ENCODE measurements at places on chromosomes 13 and 19.

GRCh38 chr13:85995788-85996418 is 196.7 kb upstream of the SLITRK6 start:
- DNase-seq, result no peak

DNA sequence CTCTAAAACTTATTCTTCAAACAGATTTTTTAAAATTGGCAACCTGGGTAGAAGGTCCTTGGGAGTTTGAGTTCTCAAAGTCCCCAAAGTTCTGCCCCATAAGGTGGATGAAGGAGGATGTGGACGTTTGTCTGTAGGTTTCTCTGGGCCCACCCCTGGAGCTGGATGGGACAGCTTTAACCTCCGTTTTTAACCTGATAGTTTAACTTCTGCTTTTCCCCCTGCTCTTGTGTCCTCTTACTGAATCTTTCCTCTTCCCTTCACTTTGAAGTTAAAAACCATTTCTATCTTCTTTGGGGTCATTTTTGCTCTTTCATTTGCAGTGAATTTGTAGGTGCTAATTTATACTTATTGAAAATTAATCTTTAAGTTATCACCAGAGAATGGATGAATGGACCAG is 79.1 kb downstream of the ESD start:
- DNase-seq, result no peak

DNA sequence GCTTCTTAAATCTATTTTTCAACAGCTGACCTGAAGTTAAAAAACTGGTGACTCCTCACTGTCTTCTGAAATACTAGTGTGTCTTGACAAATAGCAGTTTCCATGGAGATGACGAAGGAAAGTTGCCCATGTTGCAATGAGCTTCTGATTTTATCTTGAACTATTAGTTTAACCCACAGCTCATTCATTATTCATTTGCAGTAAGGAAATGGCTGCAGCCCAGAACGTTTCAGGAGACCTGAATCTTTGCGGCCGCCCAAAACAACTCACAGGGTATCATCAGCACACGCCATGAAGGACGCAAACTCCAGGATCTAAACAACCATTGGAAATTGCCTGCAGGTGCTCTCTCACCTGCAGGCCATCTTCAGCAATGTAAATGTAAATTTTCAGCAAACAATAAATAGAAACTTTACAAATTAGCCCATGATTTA is 142.5 kb downstream of the DCLK1 start:
- no peak for DNase-seq

- DNase-seq, result no peak
Measured at GRCh38 chr13:111387026-111387871, 66.8 kb downstream of the TEX29 start.

DNA sequence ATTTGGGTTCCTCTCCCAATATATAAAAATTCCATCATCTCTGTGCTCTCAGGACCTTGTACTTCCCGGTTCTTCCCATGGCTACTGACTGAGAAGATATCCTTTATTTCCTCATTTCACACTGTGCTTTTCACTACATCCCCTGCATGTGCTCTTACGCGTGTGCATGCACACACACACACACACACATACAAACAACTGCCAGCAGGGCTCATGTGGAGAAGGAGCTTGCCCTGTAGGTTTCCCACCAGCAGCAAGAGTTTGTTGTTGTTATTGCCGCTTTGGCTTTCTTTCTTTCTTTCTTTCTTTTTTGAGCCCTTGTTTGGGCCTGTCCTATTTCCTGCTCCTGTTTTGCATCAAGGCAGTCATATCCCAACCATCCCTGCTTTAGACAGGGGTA is 43.6 kb downstream of the TEX26 start:
- no peak for DNase-seq

- DNase-seq, result peak; percentile 67
Measured at GRCh38 chr13:48580185-48580803, 47.4 kb upstream of the RCBTB2 start.

DNA sequence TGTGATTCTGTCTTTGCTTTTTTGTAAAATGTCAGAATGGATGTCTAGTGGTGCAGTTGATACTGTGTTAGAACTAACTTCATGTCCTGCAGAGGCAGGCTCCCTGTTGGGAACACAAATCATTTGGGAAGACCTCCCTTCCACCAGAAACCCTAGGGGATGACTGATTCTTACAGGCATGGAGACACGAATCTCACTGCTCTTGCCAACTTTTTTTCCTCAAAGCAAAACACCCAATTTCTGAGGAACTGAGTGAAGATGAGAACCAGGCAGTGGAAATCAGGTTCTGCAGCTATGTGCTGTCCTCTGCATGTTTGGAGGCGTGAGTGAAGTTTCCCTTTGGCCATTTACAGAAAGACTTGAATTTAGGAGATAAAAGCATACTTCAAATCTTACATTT is 87.5 kb upstream of the CSNK1A1L start:
- no peak for DNase-seq

DNA sequence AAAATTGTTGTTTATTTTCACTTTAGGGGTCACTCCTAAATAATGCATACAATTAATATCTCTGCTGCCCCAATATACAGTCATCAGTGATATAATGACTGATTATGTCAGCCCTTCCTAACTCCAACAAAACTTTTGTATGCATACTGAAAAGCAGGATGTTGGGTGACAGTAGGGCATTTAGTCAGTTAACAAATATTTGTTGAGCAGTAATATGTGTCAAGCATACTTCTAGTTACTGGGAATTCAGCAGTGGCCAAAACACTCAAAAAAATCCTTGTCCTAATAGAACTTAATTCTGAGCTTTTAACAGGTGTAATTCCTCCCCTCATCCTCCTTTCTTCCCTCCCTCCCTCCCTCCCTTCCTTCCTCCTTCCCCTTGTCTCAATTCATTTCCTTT is 560.7 kb upstream of the KLHL1 start:
- no peak for DNase-seq

- DNase-seq, result no peak
Measured at GRCh38 chr19:58354478-58355030, 1.3 kb upstream of the A1BG start.

DNA sequence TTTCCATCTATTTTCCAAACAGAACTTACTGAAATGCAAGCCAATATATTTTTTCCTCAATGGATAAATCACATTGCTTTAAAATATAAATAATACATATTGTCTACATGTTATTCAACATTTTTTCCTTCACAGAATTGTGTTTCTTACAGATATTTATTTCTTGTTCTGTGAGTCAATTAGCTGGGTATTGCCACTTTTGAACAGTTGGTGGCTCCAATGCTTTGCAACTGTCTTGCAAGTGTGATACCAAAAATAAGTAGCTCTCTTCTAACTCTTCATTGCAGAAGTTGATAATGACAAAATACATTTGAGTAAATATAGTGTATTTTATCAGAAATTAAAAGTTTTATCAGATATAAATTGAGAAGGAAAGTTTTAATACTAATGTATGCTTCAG is 17.1 kb upstream of the GPC5 start:
- DNase-seq, result no peak

GRCh38 chr19:49924004-49924880 is 4.8 kb upstream of the ATF5 start:
- DNase-seq, result peak; percentile 62

DNA sequence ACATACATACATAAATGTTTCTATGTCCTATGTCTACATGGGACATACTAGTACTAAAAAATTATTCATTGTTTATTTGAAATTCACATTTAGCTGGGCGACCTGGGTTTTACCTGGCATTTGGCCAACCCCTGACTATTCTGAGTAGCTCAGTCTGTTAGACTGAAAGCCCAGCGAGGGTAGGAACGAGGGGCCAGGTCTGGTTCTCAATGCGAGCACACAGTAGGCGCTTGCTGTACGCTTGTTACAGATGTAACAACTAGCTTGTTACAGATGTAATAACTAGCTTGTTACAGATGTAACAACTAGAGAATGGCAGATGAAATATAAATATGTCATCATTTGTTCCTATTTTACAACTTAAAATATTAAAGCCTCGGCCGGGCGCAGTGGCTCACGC is 920 bp upstream of the ANO8 start:
- no peak for DNase-seq

DNA sequence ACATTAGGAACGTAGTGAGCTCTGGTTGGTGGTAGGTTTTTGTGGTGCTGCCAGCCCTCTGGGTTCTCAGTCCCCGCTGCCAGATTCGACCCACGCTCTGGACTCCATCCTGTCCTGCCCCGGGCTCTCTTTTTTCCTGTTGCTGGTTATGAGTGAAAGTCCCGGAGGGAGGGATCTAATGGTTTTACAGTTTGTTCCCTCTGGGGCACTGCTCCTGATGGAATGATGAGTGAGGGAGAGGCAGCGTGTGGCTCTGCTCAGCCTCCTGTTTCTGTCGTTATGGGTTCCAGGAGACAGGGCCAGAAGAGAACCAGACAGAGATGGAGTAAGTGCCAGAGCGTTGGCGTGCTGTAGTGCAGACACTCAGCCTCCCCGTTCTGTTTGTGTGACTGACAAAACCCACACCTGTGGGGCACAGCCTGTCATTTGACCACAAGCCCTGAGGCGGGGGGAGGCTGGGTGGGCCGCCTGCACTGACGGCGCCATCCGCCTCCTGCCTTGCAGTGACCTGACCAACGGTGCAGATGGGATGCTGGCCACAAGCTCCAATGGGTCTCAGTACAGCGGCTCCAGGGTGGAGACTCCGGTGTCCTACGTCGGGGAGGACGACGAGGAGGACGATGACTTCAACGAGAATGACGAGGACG is 18.3 kb downstream of the ATP4B start:
- DNase-seq, result no peak

GRCh38 chr13:33639626-33640080 is 178.3 kb upstream of the RFC3 start:
- DNase-seq, result no peak

GRCh38 chr13:28246891-28247290 is 108.5 kb downstream of the PAN3 start:
- DNase-seq, result no peak

- no peak for DNase-seq
Measured at GRCh38 chr19:15869109-15869555, 28.7 kb downstream of the CYP4F2 start.

GRCh38 chr19:55209693-55210472 is 582 bp upstream of the PTPRH start:
- no peak for DNase-seq

- DNase-seq, result no peak
Measured at GRCh38 chr13:99265821-99266426, 7.7 kb upstream of the GPR18 start.

- DNase-seq, result no peak
Measured at GRCh38 chr13:50927701-50928100, 18.1 kb downstream of the RNASEH2B start.

DNA sequence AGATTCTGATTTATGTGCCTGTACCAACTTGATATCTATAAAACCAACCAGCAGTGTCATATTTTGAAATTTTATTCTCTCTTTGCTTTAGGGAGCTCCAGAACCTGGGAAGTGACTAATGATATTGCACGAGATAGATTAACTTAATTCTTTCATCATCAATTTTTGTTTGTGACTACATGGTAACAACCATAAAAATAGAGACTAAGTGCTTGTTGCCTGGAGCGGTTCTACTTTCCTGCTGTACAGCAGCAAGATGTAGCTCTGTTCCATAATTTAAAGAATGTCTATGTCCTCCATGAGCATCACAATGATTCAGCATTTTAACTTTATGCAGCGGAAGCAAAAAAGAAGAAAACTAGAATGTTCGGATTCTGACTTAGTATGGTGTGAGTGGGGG is 275.6 kb downstream of the KLF5 start:
- DNase-seq, result no peak

DNA sequence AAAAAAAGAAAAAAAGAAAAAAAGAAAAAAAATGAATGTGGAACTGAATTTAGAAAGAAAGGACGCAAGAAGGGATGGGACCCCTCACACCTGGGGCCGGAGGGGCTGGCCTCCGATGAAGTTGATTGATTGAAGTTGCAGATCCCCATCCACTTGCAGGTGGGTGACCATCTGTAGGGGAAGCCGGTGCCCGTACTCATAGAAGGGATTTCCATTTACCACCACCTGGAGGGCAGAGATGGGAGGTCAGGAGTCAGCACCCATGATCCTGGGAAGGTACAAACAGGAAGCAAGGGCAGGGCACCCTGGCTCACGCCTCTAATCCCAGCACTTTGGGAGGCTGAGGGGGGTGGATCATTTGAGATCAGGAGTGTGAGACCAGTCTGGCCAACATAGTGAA is 6.4 kb downstream of the LGALS4 start:
- no peak for DNase-seq

GRCh38 chr13:106471957-106472543 is 63.4 kb downstream of the EFNB2 start:
- no peak for DNase-seq

GRCh38 chr13:97359181-97360057 is 74.5 kb upstream of the RAP2A start:
- DNase-seq, result peak; percentile 62

DNA sequence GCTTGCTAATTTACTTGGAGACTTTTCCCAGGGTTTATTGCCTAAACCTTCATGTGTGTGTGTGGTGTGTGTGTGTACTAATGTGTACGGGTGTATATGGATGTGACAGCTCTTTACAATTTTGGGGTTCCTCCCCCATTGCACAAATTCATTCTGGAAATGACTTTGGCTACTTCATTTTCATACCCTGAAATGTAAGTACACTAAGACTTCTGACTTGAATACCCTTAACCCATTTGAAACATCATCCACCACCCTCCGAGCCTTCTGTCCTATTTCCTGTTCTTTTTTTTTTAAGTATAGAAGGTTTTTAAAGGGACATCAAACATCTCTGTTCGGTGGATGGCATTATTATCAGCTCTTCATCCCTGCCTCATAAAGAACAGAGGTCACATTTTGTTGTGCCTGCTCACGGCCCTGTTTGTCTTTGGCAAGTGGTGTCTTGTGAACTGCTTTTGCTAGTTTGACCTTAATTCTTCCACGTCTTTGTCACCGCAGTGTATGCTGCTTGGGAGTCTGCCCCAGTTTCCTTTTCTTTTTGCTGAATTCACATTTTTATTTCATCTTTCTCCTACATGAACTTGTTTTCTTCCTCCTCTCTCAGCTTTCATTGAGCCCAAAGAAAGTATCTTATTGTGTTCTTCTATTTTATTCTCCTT is 228.3 kb downstream of the FOXO1 start:
- no peak for DNase-seq

- no peak for DNase-seq
Measured at GRCh38 chr19:33233056-33233873, 7.6 kb upstream of the SLC7A10 start.

- no peak for DNase-seq
Measured at GRCh38 chr19:52734331-52734892, 432 bp downstream of the ZNF611 start.

DNA sequence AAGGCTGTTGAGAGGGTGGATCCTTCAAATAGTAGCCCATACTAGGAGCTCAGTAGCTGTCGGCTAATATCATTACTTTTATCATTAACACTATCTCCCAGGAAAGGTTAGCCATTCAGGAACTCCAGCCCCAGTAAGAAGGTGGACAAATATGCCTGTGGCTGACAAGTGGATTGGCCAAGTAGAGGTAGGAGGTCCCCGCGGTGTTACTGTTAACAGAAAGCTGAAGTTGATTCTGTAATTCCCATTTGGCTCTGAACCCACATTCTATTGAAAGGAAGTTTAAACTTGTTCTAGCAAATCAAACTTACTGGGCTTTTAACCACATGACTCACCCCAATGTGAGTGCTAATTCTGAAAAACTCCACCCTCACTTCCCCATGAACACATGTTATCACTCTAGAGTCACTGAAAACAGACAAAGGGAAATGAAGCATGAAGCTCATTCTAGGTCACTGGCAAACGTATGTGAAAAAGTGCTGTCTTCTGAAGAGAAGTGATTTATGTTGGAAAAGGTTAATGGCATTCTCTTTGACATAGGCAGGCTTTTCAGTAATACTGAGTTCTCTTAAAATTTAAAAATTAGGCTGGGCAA is 273.5 kb downstream of the FGF14 start:
- DNase-seq, result no peak

GRCh38 chr19:29561601-29562000 is 35.8 kb downstream of the VSTM2B start:
- no peak for DNase-seq

- no peak for DNase-seq
Measured at GRCh38 chr19:6963937-6964336, 57.3 kb downstream of the MBD3L2B start.
